ENCODE measurements at places on chromosomes 4 and X.

DNA sequence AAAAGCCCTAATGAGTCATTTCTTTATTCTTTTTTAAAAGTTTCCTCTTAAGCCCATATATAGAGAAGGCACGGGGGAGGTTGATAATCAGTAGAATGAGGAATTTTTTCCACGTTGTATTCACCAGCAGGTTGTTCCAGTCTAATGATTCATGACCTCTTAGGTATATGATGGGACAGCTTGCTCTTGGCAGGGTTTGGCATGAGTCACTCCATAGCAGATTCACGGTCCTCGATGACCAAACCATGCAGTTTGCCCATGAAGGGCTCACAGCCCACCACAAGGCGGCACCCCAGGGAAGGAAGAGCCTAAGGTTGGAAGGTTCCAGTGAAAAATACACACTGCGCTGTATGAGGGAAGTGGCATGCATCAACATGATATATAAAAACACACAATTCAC lies 623.8 kb upstream of the DIPK2B start:
- DNase-seq: no peak

- no peak for DNase-seq
Observed at GRCh38 chr4:160981083-160981482, 1182.7 kb downstream of the FSTL5 start.

DNA sequence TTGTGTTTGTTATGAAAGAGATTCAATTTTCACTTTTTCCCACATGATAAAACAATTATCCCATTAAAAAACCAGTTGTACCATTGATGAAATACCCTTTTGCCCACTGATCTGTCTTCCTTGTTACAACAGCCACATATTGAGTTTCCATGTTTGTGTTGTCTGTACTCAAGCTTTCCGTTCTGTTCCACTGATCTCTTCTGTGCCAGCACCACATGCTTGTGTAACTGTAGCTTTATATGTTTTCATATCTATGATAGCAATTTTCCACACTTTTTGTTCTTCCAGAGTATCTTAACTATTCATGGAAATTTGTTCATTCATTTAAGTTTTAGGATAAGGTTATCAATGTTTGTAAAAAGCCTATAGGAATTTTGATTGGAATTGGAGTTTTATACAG lies 24.3 kb upstream of the RELL1 start:
- no peak for DNase-seq

GRCh38 chr4:74944354-74944793 lies 11.5 kb downstream of the PARM1 start:
- no peak for DNase-seq

- DNase-seq: no peak
Observed at GRCh38 chr4:814312-814850, 11.5 kb downstream of the CPLX1 start.

- no peak for DNase-seq
Observed at GRCh38 chrX:155262970-155263754, 1.1 kb downstream of the RAB39B start.

- no peak for DNase-seq
Observed at GRCh38 chrX:9420275-9421265, 44.3 kb upstream of the TBL1X start.

DNA sequence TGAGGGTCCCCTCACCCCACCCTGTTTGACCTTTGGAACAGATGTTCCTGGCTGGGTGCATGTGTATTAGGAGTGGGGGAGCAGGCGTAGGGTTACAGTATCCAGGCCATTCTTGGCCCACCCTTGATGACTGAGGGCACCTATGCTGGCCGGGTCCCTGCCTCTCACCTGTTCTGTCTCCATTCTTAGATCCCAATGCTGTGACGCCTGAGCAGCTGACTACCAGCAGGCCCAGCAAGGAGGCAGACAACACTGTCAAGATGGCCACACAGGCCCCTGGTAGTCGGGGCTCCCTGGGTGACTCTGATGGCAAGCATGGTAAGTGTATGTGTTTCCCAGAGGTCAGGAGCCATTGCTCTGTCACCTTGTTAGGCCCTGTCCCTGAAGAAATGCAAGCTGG lies 10.9 kb downstream of the EFNB1 start:
- DNase-seq: no peak

- no peak for DNase-seq
Observed at GRCh38 chr4:87258677-87259076, 38.3 kb upstream of the KLHL8 start.

GRCh38 chr4:20194123-20195013 lies 57.3 kb upstream of the SLIT2 start:
- no peak for DNase-seq

- no peak for DNase-seq
Observed at GRCh38 chr4:114077610-114078009, 98.2 kb upstream of the ARSJ start.

DNA sequence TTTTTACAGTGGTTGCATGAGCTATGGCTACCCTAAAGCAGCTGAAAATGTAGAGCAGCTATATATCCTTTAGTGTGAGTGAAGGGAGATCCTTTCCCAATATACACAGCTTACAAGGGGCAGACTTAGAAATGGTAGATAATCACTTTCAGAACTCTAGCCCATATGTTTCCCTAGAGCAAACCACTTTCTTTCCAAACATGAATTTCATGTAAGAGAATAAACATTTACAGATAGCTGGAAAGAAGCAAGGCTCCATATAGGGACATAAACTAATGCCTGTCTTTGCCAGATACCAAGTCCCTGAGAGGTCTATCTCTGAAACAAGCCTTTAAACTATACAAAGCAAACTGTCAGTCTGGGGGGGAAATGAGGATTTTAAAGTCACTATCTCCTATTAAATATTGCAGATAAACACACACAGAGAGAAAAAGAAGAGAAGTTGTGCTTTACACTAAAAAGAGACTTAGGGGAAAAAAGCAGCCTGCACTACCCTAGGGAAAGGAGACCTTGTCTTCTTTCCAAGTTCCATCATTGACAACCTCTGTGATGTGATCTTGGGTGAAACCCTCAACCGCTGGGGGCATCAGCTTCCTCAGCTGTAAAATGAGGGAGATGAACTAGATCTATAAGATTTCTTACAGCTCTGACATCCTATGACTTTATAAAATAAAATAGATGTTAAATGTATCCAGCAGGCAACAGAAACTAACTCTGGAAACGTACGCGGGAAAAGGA lies 73.6 kb downstream of the TMEM156 start:
- DNase-seq: no peak

GRCh38 chr4:38139187-38139586 lies 179.0 kb downstream of the PTTG2 start:
- no peak for DNase-seq

DNA sequence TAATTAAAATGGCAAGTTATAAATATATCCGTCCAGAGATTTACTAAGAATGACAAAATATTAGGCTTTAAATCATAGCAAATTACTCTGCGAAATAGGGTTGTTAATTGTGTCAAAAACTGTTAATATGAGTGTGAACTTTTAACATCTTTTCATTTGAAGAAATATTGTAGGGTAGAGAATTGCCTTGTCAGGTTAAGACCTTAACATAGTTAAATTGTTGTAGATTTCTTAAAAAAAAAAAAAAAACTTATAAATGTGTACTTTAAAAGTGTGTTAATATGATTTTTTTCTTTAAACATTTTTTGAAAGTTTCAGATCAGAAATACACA lies 107.7 kb upstream of the TLR2 start:
- DNase-seq: no peak

DNA sequence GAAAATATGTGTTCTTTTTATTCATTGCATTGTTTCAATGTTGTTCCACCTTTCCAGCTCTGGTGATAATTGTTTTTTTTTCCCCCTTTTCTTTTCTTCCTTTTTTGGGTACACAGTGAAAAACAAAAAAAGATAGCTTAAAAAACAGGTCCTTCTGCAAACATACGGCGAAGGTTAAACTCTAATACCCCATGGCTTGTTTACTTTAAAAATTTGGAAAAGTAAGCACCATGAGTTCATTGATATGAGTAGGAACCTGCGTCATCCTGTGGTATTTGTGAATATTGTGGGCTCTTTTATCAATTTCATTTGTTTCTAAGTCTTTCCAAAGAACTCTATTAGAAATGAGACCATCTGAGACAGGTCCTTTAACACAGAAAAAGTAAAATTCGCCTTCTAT lies 123.5 kb downstream of the CHRNA9 start:
- no peak for DNase-seq

Data from cortex of kidney (tissue), 1 donor.